ENCODE measurements at places on chromosomes 7 and 10.

GRCh38 chr10:78785066-78785465 lies 283.7 kb upstream of the ZMIZ1 start:
- DNase-seq: no peak

- DNase-seq: no peak
These were observed 39.2 kb upstream of the OTUD1 start for GRCh38 chr10:23399701-23400144.

DNA sequence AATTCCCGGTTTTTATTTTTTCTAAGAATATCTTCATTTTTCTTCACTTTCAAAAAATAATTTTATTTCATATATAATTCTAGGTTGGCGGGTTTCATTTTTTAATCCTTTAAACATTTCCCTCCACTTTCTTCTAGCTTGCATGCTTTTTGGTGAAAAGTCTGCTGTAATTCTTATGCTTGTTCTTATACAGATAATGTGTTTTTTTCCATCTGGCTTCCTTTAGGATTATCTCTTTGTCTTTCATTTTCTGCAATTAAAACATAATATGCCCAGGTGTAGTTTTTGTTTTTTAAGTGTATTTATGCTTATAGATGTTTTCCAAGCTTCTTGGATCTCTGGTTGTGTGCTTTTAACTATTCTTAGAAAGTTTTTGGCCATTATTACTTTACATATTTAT lies 341.3 kb upstream of the SEMA3C start:
- DNase-seq: no peak

DNA sequence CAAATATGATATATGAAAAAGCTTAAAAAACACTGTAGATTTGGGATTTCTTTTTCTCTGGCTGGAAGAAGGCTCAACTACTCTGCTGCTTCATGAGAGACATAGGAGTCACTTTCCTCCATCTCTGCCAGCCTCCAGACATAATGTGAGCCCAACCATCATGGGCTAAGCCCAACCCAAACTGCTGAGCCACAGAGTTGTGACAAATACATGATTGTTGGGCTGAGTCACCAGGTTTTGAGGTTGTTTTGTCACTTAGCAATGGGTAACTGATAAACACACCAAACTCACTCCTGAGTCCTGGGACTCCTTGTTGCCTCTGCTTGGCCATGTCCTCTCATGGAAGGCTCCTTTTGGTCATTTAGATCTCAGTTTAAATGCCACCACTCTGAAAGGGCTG lies 381.8 kb upstream of the FZD8 start:
- no peak for DNase-seq

GRCh38 chr7:101506531-101506930 lies 122.6 kb downstream of the MYL10 start:
- no peak for DNase-seq

DNA sequence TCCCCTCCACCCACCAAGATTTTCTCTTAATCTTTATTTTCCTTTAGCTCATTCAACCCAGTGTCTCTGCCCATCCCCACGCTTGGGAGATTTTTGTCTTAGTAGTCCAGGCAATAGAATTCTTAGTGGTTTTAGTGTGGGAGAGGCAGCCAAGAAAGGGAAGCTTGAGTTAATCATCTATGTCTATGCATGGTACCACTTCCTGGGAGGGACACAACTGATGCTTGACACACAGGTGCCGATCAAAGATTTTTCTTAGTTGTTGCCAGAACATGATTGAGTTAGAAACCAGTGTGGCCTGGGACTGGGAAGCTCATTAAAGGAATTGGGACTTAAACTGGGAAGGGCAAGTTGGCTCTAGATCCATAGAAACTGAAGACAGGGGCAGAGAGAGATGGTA lies 3.1 kb downstream of the STRA8 start:
- DNase-seq: no peak

DNA sequence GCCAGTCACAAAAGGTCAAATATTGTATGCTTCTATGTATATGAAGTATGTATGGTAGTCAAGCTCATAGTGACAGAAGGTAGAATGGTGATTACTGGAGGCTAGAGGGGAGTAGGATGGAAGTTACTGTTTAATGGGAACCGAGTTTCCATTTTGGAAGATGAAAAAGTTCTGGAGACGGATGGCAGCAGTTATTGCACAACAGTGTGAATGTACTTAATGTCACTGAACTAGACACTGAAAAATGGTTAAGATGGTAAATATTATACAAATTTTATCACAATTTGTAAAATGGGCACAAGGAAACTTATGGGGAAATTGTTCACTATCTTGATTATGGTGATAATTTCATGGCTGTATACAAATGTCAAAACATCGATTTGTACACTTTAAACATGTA lies 284.6 kb downstream of the GFRA1 start:
- no peak for DNase-seq

- DNase-seq: no peak
These were observed 22.0 kb downstream of the VWA2 start for GRCh38 chr10:114261076-114261475.

DNA sequence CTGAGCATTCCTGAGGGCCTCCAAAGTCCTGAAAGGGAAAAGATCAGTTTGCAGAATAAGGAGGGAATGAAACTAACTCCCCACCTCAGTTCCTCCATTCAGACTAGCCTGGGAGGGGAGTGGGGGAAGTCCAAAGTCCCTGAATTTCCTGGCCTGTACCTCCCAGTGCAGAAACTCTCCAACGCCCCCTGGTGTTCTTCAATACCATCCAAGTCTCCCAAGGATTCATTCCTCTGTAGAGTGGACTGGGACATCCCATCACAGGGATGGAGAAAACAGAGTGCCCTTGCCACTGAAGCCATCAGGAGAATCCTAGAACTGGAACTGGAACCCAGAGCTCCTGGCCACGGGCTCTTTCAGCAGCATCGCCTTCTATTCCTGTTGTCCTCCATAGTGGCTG lies 1.6 kb upstream of the COL13A1 start:
- no peak for DNase-seq

GRCh38 chr10:61404751-61405150 lies 48.4 kb downstream of the TMEM26 start:
- DNase-seq: no peak

DNA sequence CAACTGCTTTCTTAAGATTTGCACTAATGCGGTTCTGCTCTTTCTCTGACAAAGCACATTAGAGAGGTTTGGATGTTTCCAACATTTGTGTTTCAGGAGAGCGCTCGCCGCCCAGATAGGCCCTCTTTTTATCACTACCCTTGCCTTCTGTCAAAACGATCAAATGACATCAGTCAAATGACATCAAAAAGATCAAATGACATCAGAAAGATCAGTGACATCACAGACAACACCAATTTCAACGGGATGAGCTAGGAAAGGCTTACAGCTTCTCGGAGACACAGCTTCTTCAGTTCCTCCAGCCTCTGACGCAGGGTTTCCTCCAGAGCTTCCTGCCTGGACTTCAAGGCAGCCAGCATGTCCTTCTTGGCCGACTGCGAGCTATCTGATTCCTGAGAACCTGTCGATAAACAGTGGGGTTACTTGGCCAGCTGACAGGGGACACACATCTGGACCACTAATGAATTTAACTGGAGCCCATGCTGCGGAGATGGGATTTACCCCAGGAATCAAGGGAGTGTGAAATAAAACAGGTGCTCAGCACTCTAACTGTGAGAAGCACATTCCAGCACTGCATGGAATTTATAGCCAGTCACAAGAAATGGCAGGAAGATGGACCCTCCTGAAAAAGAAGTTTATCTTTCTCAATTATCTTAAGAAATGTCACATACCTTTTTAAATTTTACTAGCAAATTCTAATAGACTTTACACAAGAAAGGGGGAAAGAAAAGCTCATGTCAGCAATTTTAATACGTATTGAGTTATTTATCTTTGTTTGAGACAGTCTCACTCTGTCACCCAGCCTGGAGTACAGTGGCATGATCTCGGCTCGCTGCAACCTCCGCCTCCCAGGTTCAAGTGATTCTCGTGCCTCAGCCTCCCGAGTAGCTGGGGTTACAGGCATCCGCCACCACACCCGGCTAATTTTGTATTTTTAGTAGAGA lies 88.2 kb downstream of the PRPF18 start:
- no peak for DNase-seq

DNA sequence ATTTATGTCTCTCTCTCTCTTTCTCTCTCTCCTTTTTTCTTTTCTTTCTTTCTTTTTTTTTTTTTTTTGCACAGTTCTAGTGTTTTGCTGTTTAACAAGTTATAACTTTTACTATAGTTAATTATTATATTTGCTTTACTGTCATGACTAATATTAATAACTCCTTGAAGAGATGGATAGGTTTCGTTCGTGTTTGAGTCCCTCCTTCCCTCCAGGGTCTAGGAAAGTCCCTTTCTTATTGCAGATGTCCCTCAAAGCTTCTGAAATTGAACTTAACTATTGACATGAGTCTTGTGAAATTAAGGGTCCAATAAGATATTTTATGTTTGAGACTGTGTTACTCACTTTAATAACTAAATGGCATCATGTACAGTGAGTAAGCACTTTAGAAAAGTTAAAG lies 131.4 kb downstream of the PLXDC2 start:
- no peak for DNase-seq

GRCh38 chr10:852386-852785 lies 79.1 kb downstream of the LARP4B start:
- DNase-seq: no peak

GRCh38 chr7:114104035-114104434 lies 185.2 kb upstream of the PPP1R3A start:
- no peak for DNase-seq

GRCh38 chr10:3853016-3853415 lies 68.0 kb upstream of the KLF6 start:
- no peak for DNase-seq

GRCh38 chr7:104983076-104983577 lies 30.9 kb upstream of the KMT2E start:
- DNase-seq: no peak

GRCh38 chr10:17023386-17024298 lies 106.0 kb downstream of the CUBN start:
- DNase-seq: peak; percentile 60

GRCh38 chr10:17206210-17206709 lies 4.8 kb upstream of the TRDMT1 start:
- DNase-seq: peak; percentile 24

DNA sequence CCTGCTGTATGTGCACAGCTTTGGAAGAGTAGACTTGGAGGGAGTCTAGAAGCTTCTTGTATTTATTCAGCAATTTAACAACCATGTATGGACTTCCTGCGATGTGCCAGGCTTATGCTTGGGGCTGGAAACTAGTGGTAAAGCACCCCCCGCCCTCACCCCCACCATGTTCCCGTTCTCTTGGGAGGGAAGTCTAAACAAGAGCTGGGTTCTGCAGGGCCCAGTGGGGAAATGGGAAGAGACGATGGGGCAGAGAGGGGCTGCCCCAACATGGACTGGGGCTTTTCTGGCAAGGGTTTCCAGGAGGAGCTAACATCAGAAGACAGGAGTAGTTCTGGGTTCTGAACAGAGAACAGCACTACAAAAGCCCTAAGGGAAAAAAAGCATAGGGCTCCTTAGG lies 8.0 kb downstream of the RASSF4 start:
- DNase-seq: peak; percentile 51

- DNase-seq: no peak
These were observed 83.6 kb upstream of the CHCHD3 start for GRCh38 chr7:133165529-133165928.

DNA sequence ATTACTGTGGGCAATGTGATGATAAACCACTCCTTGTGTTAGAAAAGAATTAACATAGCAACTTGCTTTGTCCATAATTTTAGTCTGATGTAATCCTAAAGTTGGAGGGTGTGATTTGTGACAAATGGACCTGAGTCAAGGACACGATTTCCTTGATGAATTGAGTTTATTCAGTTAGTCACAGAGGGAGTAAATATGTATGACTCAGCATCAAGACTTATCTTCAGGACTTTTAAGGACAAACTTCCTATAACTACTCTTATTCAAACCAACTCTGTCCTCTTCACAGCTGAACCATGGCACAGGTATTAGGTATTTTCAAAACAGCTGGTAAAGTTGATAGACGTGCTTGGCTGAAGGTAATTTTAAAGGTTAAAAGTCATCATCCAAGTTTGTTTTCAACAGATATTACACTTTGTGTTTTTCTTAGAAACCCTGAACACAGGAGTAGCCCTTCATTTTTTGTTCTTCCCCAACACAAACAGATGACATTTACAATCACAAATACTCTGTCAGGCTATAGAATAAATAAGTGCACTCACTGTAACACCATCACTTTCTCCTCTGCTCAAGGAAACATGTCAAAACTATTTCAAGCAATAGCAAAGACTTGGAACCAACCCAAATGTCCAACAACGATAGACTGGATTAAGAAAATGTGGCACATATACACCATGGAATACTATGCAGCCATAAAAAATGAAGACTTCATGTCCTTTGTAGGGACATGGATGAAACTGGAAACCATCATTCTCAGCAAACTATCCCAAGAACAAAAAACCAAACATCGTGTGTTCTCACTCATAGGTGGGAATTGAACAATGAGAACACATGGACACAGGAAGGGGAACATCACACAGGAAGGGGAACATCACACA lies 54.5 kb downstream of the COA1 start:
- DNase-seq: no peak

DNA sequence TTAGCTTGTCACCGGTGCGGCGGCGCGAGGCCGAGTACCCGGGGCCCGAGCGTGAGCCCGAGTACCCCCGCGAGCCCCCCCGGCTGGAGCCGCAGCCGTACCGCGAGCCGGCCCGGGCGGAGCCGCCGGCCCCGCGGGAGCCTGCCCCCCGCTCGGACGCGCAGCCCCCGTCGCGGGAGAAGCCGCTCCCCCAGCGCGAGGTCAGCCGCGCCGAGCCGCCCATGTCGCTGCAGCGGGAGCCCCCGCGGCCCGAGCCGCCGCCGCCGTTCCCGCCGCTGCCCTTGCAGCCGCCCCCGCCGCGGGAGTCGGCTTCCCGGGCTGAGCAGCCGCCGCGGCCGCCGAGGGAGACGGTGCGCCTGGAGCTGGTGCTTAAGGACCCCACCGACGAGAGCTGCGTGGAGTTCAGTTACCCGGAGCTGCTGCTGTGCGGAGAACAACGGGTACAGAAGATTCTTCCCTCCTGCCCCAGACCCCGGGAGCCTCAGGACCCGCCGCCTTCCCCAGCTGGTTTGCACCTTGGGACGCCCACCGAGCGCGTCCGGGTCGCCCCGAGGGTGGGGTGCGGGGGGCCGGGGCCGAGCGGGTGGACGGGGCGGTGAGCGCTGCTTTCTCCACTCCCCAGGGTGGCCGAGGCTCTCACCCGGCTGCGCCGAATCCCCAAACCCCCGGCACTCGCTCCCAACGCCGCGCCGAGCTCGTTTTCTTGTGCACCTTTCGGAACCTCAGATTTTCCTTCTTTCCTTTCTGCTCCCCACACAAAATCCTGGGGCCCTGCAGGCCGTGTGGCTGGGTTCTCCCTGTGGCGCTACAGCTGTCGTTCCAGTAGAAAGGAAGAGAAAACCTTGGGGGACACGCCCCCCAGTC lies 708 bp downstream of the UBN2 start:
- DNase-seq: no peak

- no peak for DNase-seq
These were observed 46.8 kb downstream of the WIPF3 start for GRCh38 chr7:29853072-29853471.

DNA sequence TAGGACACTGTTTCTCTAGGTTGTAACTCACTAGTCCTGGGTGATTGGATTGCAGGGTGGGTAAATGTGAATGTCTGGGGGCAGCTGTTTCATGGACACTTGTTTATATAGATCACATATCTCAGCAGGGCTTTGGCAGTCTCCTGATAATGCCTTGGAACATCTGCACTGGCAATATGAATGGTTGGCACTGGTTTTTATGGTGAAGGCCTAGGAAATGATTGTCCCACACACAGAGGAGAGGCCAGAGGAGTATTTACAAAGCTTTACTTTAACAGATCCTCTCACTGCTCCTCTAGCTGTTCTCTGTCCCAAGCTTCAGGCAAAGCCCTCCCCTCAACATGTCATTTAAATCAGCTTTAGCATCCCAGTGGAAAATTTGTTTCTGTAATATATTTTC lies 171.3 kb upstream of the STEAP4 start:
- DNase-seq: no peak

Measured in GF-D8 (cell line).